ENCODE measurements at places on chromosomes 5 and 9.
A peak's percentile ranks its signal among the peaks of the same experiment; 100 is the strongest.

- DNase-seq, result no peak
These were observed 123.1 kb downstream of the LIFR start for GRCh38 chr5:38433160-38433861.

GRCh38 chr5:146884066-146884626 is 5.6 kb upstream of the PPP2R2B start:
- no peak for DNase-seq

- no peak for DNase-seq
These were observed 15.0 kb downstream of the PRR16 start for GRCh38 chr5:120479066-120479465.

DNA sequence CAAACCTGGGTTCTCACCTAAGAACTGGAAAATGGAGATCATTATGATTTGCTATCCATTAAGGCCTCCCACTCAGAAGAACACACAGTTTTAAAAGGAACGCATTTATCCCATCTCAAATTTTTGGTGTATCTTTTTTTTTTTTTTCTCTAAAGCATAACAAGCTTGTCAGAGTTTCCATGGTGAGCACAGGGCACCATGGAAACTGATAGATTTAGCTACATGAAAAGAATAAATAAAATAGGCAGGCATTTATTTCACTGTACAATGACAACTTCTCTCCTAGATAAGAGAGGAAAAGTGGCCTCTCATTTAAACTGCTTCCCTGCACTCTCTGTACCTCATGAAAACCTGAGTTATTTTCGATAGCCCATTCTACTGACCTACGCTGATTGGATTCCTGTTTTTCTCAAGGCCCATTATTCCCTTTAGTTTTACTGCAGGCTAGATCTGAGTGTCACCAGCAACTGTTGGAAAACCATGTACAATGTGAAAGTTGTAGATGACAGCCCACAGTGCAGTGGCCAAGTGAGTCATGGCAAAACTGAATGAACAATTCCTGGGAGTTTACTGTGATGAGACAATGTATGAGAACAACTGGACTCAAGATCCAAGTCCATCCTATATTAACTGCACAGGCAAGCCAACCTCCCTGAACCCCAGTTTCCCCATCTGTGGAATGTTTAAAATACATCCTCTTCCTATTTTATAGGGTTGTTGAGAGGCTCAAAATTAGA is 4.3 kb upstream of the GDA start:
- DNase-seq, result no peak

DNA sequence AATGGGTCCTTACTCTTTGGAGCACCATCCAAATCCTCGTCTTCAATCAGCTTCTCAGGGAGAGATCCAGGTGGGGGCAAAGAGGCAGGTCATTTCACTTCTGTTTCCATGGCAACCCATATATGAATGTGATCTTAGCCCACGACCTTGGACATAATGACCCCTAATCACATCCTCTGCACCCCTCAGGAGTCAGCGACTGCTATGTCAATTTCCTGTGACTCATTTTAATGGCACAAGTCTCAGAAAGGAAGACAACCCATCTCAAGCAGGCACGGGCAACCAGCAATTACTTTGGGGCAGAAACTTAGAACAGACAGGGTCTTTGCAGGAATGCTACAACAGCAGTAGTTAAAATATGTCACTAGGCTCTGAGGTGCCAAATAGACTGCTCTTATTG is 591.2 kb downstream of the TLR4 start:
- DNase-seq, result no peak

DNA sequence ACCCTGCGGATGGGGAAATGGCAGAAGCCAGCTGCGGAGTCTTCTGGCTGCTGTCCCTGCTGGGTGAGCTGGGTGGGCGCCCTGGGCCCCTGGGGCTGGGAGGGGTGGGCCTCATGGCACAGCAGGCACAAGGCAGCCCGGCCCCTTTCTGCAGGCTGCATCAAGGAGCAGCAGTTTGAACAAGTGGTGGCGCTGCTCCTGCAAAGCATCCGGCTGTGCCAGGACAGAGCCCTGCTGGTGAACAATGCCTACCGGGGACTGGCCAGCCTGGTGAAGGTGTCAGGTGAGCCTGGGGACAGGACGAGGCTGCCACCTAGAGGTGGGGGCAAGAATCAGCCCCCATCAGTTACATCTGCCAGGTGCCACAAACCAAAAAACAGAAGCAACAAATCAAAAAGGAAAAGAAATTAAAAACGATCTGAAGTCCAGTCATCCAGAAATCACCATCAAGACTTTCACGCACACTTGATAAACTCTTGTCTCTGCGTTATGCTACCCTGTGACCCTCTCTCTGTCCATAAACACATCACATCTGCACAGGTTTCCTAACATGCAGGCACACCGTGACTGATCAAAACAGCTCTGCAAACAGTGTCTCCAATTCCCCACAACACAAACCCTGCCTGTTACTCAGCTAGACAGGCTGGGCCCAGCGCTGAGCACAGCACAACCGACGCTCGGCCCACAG is 13.9 kb downstream of the REXO4 start:
- no peak for DNase-seq

DNA sequence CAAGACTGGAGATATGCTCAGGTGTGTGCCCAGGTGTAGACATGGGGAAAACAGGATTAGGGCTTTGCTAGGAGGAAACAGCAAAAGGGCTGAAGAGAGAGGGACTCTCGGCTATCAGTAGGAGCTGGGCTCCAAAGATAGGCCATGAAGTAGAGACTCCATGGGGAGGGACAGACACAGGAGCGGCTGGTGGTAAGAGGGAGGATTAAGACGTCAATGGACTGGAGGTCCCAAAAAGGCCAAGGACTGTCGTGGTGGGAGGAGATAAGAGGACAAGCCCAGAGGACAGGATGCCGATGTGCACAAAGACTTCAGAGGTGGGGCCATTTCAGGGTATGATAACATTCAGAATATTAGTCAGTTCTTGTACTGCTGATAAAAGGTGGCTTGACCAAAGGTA is 93.1 kb downstream of the SAXO1 start:
- no peak for DNase-seq

- DNase-seq, result no peak
These were observed 545.9 kb upstream of the RIOK2 start for GRCh38 chr5:97728920-97729319.

DNA sequence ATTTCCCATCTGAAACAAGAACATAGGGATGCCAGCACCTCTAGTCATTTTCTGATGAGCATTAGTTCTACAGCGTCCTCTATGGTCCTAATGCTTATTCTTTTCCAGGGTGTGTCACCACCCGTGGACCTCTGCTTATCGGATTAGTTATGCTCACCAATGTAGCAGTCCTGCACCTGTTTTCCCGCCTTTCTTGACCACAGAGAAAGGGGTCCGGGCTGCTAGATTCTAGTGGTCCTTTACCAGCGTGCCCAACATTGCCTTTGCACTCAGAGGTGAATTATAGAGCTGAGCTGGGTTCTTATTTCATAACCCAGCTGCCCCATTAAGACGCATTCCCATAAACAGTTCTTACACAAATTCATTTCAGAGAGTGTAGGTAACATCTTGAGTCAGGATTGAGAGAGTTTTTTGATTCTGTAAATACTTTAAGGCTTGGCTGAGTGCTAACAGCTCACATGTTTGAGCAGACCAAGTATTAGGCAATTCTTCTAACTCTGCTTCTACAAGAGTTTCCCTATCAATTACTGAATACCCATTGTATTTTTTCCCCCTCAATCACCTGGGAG is 2205.1 kb upstream of the C9orf72 start:
- no peak for DNase-seq

DNA sequence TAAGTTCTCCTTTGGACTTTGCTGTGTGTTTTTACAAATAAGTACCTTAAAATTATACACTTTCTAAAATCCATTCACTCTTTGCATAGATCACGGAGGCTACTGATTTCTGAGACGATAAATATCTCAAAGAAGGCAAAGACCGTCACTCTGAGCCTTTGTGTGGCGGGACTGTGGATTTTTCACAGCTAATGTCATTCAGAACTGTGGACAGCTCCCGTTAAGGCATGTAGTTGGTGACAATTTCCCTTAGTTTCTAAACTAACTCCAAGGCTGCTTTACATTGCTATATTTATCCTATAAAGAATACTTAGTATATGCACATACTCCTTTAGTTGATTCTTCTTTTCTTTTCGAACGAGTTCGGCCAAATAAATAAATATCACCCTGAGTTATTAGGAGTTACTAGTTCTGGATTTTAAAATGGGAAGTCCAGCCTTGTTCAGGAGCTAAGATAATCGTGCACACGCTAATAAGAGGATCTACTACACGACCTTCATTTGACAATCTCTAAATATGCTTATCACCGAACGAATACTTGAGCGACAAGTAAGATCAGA is 1.8 kb downstream of the HCN1 start:
- no peak for DNase-seq

- no peak for DNase-seq
These were observed 168.2 kb upstream of the FBN2 start for GRCh38 chr5:128706269-128706668.

- no peak for DNase-seq
These were observed 138.7 kb downstream of the CDH6 start for GRCh38 chr5:31332160-31332559.

DNA sequence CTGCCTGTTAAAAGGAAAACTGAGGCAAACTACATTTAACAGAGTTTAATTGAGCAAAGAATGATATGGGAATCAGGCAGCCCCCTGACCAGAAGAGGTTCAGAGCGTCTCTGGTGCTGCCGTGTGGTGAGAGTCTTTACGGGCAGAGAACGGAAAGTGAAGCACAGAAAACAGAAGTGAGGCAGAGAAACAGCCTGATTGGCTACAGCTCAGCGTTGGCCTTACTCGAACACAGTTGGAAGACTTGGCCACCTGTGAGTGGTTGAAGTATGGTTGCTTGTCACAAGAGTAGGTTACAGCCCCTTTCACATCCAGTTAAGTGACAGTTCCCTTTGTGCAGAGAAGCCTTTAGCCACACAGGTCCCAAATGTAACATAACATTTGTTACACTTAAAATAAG is 16.9 kb upstream of the FBP1 start:
- DNase-seq, result no peak

DNA sequence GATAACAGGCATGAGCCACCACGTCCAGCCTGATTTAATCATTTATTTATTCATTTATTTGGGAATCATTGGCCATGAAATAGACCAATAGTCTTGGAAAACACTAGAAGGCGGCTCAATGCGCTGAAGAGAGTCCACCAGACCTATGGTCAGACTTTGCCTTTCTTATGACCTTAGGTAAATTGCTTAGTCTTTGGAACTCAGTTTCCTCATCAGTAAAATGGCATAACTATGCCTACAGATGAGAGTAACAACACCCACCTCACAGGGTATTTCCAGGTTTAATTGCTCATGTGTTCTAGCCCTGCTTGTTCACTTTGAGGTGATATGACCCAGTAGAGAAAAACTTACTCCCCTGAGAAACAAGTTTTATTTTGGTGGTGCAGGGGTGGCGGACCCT is 38.2 kb upstream of the CPEB4 start:
- DNase-seq, result no peak

DNA sequence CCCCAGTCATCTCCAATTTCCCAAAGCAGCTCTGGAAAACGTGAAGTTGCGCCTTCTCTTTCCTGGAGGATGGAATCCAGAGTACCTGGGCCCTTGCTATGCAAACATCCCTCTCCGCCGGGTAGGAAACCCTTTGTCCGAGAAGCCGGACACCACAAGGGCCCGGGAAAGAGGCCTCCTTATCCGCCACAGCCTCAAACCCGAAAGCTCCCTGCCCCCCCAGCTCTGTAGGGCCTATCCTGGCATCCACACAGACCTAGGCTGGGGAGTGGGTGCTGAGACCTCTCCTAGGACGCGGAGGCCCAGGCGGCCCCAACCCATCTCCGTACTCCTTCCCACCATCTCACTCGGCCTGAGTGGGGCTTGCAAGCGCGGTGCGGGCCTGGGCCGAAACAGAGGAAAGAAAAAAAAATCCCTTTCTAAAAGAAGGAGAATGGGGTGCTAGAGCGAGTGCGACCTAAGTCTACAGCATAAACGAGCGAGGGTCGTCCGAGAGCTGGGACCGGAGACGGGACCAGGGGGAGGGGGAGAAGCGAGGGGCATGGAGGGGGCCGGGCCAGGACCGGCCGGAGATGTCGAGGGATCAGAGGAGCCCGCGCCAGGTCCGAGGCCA is 624 bp downstream of the FBXW11 start:
- peak; percentile 2 for DNase-seq

DNA sequence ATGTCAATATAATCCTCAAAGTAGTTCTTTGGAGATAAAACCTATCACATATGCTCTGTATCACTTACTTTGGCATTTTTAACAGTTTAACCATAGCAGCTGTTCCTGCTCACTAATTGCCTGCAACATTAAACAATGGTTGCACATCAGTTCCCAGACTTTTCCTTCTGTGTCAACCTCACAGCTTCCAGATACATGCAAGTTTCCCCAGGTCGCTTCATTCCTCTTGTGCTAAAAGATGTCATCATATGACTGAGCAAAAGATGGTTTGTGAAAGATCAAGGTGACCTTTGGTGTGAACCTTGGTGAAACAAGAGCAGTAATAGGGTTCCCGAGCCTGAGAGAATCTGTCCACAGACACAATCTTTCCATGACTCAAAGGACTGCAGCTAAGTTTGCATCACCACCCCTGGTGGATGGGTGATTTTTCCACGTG is 500.4 kb upstream of the PAPPA start:
- no peak for DNase-seq
